ENCODE measurements at places on chromosomes 7 and 10.

- no peak for DNase-seq
Measured at GRCh38 chr10:34815185-34816084, at the start of gene PARD3. PARD3 (minus strand) TSS chr10:34815296; CDS start chr10:34814995, 301 bp downstream.

DNA sequence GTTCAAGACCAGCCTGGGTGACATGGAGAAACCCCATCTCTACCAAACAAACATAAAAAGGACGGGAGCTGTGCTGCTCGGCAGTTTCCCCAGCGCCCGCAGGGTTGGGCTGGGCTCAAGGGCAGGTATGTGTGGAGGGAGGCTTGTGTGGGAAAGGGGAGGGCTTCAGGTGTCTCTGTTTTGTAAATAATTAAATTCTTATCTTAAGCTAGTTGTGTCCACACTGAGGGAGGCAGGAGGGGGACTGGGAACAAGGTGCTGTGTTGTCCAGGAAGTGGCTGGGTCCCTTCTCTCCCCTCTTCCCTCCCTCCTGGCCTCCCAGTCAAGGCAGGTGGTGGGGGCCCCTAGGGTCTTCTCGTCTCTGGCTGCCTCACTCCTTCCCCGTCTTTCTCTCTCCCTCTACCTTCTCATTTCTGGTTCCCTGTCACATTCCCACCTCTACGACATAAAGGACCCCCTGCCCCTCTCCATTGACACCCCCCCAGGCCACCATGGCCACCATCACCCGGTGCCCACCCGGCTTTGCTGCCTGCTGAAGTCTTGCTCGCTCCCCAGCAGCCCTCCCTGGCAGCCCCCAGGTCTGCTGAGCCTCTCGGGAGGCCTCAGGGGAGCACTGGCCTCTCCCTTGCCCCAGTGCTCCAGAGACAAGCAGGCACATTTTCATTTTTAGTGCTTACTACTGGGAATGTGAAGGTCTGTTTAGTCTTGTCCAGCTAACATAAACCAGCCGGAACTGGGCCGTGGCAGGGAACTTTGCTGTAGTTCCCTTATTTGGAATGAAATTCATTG is 19.3 kb downstream of the NEURL1 start:
- DNase-seq: no peak

- peak; percentile 49 for DNase-seq
Measured at GRCh38 chr7:71733107-71733870, 601.3 kb downstream of the GALNT17 start.

DNA sequence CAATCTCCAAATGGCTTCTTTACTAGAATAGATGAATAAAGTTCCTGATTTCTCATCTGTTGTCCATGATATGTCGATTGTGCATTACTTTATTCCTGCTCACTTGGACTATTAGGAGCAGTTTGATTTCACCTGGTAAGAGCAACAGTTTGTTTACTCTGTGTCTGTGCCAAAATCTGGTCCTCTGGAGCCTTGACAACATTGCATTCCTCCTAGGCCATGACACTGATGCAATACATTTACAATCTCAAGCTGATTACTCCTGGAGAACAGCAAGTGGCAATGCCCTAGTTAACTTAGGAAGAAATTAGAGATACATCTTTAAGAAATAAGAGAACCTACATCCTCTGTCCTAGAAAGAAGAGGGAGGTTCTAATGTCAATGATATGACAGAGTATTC is 71.8 kb downstream of the SGCE start:
- DNase-seq: no peak

DNA sequence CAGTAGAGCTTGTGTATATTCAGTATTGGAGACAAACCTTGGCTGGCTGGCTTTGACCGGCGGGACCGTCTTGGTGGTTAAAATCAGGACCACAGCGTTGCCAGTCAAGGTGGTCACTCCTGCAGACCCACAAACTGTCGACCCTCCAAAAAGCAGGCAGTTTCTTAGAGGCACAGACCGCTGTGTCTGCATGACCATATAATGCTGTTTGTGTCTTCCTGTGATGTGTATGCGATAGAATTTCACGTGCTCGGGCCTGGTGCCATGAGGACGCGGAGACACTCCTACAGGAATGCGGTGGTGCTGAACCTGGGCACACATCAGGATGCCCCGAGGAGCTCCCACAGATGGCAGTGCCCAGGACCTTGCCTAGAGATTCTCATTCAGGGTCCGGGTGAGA is 34.8 kb downstream of the BNIP3 start:
- no peak for DNase-seq

- DNase-seq: no peak
Measured at GRCh38 chr7:43785420-43785819, 26.9 kb downstream of the BLVRA start.

DNA sequence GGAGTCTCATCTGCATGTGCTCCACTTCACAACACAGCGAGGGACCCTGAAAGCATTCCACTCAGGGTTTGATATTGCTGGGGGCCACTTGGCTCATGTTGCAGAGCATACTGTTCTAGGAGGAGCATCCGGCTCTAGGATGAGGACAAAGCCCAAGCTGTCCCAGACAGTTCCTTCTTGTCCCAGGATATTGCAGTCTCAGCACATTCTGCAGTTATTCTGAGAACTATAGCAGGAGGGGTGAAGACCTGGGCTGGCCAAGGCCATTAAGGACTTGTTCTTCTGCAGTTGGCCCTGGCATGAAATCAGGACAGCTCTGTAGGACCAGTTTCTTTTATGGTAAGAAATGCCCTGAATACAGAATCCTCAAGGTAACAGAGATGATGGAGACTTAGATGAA is 48.9 kb upstream of the C10orf120 start:
- no peak for DNase-seq

DNA sequence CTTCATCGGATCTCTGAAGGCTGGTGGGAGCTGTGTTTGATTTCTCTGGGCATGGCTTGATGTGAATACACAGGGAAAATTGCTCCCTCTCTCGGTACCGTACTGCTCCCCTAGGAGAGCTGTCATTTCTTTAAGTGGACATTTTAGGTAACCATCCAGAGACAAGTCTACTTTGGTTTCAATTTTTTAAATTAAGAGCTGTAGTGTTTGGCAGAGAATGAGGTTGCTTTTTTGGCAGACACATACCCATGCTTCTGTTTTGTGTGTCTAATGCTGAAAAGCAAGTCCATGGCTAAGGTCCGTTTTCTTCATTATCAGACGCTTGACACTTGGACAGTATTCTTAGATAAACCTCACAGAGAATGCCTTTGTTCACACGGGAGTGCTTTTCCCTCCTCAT is 61.3 kb upstream of the TRIL start:
- no peak for DNase-seq

DNA sequence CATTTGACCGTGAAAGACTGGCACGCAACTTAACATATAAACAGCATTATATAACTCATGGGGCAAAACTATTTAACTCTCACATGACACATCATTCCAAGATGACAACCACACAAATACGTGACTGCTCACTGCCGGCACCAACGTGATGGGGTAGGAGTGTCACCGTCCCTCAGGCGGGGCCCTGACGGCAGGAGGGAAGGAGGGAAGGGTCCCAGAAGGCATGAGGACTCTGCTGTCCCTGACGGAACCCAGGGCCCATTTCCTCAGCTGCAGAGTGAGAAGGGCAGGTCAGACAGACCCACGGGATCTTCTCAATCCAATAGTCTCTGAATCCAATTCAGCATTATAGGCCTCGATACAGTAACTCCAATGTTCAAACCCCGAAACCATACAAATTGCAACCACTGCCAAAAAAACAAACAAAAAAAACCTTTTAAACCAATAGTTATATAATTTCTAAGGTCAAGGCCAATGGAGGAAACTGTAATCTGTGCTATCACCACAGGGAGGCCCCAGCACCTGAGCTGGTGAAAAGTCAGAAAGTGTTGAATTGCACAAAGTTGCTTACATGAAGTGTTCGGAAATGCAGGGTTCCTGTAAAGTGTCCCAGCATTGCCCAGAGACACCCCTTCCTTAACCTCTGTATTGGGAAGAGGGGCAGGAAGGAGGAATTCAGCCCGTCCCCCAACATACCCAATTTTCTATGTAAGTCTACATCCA is 137.4 kb downstream of the TNS3 start:
- DNase-seq: no peak

- DNase-seq: no peak
Measured at GRCh38 chr10:70863470-70864160, 24.8 kb downstream of the PCBD1 start.

DNA sequence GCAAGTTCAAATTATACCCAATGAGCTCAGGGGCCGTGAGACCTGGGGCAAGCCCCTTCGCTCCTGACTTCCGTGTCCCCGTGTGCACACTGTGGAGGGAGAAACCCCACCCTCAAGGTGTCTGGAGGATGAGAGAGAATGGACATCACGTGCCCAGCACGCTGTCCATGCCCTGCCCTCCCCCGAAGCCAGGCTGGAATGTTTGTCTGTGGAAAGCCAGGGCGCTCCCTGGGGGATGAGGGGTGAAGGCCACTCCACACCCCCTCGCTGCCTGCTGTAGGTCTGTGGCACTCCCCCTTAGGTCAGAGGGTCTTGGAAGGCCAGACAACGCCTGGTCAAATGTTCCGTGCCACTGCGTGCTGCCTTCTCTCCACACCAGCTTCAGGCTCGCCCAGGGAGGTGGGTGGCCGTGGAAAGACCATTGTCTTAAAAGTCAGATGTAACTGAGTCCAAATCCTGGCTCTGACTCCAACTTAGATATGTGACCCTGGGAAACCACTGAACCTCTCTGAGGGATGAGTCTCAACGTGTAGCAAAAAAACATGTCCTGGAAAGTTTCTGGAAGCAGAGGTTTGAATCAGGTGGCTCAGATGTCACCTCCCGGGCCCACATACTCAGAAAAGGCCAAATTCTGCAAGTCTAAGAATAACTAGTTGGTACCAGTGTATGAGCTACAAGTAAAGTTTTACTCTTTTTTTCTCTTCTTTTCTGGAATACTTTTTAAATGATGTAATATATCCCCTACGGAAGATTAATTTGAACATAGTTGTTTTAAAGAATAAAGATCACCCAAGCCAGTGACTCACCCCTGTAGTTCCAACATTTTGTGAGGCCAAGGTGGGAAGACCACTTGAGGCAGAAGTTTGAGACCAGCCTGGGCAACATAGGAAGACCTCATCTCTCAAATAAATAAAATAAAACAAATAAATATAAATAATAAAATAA is 24.9 kb downstream of the RCC1L start:
- DNase-seq: no peak

Data from CD4-positive, alpha-beta T cell treated with Interleukin-12 subunit alpha and Interleukin-12 subunit beta, for 1 hour (primary cell).